NCI-H2171 (cell line): ENCODE measurements at places on chromosomes 11 and 22.

DNA sequence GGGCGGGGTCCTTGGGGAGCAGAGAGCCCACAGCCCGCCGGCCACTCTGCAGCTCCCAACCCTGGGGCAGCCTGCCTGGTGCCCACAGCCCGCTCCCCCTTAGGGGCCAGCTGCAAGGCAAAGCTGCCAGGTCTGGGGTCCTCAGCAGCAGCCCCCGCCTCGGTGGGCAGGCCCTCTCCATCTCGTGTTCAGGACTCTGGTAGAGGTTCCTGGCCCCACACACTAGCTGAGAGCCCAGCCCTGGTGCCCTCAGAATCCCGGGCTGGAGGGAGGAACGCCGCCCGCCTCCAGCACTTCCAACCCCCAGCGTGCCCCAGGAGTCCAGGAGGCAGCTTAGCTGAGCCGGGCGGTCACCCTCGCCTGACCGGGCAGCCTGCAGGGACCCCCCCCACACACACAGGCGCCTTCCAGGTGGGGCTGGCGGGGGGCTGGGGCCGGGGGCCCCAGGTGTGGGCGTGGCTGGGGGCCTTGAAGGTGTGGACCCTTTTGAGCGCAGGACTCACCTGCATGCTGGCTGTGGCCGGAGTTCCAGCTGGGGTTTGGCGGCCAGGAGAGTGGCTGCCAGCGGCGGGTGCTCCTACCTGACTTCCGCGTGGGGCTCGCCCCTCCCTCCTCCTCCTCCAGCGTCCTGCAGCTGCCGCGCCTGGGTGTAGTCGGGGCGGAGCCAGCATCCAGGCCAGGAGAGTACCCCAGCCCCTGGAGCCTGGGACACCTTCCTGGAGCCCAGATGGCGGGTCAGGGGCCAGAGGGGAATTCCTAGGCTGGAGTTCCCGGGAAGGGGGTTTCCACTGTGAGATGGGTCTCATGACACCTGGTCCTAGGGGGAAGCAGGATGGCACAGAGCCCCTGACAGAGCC is at the start of gene ANO9:
TSS of gene ANO9 (minus strand) at position 594 of the 857 bp plus-strand sequence. CDS start at position 509, 85 bp downstream.
- no peak for DNase-seq

- DNase-seq: no peak
These were observed 38.7 kb downstream of the BUD13 start for GRCh38 chr11:116733969-116734508.

GRCh38 chr22:44441401-44442185 is 56.4 kb downstream of the RTL6 start:
- DNase-seq: no peak

DNA sequence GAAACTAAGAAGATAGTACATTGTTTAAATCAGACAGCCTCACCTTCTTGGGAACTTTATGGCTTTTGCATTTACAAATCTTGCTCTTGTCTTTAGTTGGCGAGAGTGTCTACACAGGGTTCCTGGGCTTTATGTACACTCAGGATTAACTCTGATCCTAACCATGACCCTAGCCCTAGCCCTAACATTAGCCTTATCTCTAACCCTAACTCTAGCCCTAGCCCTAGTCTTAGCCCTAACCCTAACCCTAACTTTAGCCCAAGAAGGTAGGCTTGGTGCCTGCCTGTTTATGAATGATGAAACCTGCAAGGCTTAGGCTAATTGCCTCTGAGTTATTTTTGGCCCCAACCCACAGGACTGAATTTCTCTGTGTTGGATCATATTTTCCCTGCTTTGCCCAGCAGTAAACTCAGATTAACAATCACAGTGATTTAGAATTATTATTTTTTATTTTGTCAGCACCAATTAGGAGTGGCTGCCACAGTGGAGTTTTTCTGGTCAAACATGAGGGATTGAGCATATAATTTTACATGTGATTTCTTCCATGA is 44.1 kb upstream of the OR9Q1 start:
- no peak for DNase-seq

GRCh38 chr22:44892243-44892642 is 117.6 kb downstream of the PHF21B start:
- DNase-seq: no peak

GRCh38 chr11:61012737-61013215 is 41.3 kb downstream of the CD6 start:
- no peak for DNase-seq

GRCh38 chr11:40100162-40100553 is 1359.3 kb downstream of the LRRC4C start:
- DNase-seq: no peak

DNA sequence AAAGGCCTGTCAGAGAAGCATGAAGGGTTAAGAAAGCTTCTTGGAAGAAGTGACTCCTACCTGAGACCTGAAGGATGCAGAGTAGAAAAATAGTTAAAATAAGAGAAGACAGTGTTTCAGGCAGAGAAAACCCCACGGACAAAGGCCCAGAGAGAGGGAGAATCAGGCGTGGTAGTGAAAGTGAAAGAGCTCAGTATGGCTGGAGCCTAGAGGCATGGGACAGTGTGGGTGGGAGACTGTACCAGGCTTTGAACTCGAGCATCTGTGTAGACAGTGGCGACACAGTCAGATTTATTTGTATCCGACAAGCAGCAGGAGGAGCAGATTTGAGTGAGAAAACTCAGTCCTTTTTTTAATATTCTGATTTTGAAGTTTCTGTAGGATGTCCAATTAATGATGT is 360.0 kb downstream of the OPCML start:
- DNase-seq: no peak
